Spinal cord (tissue), 10 donors: ENCODE measurements at places on chromosomes 3 and 15. TPM values are rescaled to one million over a fixed set of nuclear protein-coding genes. Genes with fewer than 3 reads are reported as not detected.
A peak's percentile ranks its signal among the peaks of the same experiment; 100 is the strongest.

- H3K27ac ChIP-seq, result no peak overlapping the region
- H3K4me1 ChIP-seq, result no peaks in the 10 kb centered on the region
- H3K27me3 ChIP-seq, result no peaks in the 10 kb centered on the region
- no peak for DNase-seq
- no peak overlapping the region for H3K4me3 ChIP-seq
Observed at GRCh38 chr3:38516669-38517068, 20.5 kb downstream of the EXOG start.

GRCh38 chr3:188539037-188539436 lies 385.1 kb downstream of the LPP start:
- H3K4me1 ChIP-seq, result no peaks in the 10 kb centered on the region
- DNase-seq, result no peak
- H3K4me3 ChIP-seq, result no peak overlapping the region
- H3K36me3 ChIP-seq, result no peaks in the 10 kb centered on the region
- no peaks in the 10 kb centered on the region for H3K27me3 ChIP-seq

GRCh38 chr3:52469001-52469400 lies 13.6 kb downstream of the NISCH start:
- peak; percentile 58 for DNase-seq
- peaks cover 8% of the 10 kb centered on the region for H3K4me1 ChIP-seq
- no peak overlapping the region for H3K27ac ChIP-seq

DNA sequence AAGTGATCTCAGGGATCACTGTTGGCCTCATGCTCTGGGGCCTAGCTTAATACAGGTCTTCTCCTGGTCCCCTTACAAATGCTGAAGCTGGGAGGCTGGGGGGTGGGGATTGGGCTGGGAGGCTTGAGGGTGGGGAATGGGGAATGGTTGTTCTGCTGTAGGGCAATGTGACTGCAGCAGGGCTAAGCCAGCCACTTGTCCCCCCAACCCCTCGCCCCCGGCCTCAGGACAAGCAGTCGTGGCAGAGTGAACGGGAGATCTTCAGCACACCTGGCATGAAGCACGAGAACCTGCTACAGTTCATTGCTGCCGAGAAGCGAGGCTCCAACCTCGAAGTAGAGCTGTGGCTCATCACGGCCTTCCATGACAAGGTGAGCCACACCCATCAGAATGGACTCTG lies 17.2 kb upstream of the EXOG start:
- no peak overlapping the region for H3K27ac ChIP-seq
- no peak for DNase-seq
- H3K27me3 ChIP-seq, result no peaks in the 10 kb centered on the region
- peaks cover 61% of the 10 kb centered on the region for H3K36me3 ChIP-seq
- no peaks in the 10 kb centered on the region for H3K4me1 ChIP-seq
- H3K4me3 ChIP-seq, result no peak overlapping the region

GRCh38 chr15:73053398-73053723 lies 1.1 kb downstream of the NEO1 start:
- no peak for DNase-seq
- no peaks in the 10 kb centered on the region for H3K27me3 ChIP-seq
- H3K36me3 ChIP-seq, result no peaks in the 10 kb centered on the region
- peak overlapping the region; percentile 67 for H3K27ac ChIP-seq

- H3K27ac ChIP-seq, result peak overlapping the region; percentile 91
- no peak for DNase-seq
- H3K4me3 ChIP-seq, result peak overlapping the region; percentile 75
- peaks cover 3% of the 10 kb centered on the region for H3K36me3 ChIP-seq
- H3K4me1 ChIP-seq, result peaks cover 10% of the 10 kb centered on the region
Observed at GRCh38 chr15:92884436-92885223, 15.5 kb upstream of the CHD2 start.

DNA sequence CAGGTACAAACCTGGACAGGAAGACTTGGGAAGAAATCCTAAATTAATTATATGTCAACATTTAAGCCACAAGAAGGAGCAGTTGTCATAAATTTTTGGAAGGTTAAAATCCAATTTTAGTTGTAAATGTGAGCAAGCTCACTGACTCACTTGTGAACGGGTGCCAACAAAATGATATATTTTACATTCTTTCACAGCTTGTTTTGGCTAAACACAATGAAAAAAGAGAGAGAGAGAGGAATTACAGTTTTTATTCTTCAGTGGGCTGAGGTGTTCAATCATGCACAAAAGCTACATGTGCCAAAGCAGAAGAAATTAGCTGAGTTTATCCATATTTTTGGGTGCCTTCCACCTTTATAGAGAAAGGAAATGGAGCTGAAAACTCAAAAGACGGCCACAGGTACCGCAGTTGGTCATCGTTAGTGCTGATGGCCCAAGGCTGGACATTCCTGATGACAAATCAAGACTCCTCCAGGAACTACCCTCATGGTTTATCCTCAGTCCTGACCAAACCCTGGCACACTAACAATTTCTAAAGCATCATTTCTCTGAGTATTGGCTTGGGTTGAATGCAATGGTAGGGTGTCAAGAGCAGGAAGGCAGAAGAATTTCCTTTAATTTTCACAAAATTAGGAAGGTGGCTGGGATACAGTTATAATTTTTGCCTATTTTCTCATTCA lies 37.6 kb upstream of the WNT5A start:
- no peaks in the 10 kb centered on the region for H3K27me3 ChIP-seq
- H3K4me3 ChIP-seq, result no peak overlapping the region
- peak; percentile 62 for DNase-seq
- H3K4me1 ChIP-seq, result peaks cover 14% of the 10 kb centered on the region
- no peak overlapping the region for H3K27ac ChIP-seq

DNA sequence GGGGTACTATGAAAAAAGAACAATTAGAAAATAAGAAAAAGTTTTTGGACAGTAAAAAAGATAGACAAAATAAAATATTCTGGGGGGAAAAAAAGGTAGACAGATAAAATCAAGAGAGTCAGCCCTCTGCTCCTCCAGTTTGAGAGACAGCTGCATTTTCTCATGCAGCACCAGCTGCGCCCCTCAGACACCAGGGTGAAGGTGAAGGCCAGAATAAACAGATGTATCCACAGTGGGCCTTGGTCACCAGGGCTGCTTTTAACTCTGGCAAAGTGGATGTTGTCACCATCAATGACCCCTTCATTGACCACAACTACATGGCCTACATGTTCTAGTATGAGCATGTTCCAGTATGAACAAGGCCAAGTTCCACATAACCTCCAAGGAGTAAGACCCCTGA lies 13.9 kb upstream of the RNF7 start:
- no peak overlapping the region for H3K4me3 ChIP-seq
- no peaks in the 10 kb centered on the region for H3K4me1 ChIP-seq
- no peaks in the 10 kb centered on the region for H3K36me3 ChIP-seq
- no peak for DNase-seq
- no peaks in the 10 kb centered on the region for H3K27me3 ChIP-seq
- no peak overlapping the region for H3K27ac ChIP-seq

DNA sequence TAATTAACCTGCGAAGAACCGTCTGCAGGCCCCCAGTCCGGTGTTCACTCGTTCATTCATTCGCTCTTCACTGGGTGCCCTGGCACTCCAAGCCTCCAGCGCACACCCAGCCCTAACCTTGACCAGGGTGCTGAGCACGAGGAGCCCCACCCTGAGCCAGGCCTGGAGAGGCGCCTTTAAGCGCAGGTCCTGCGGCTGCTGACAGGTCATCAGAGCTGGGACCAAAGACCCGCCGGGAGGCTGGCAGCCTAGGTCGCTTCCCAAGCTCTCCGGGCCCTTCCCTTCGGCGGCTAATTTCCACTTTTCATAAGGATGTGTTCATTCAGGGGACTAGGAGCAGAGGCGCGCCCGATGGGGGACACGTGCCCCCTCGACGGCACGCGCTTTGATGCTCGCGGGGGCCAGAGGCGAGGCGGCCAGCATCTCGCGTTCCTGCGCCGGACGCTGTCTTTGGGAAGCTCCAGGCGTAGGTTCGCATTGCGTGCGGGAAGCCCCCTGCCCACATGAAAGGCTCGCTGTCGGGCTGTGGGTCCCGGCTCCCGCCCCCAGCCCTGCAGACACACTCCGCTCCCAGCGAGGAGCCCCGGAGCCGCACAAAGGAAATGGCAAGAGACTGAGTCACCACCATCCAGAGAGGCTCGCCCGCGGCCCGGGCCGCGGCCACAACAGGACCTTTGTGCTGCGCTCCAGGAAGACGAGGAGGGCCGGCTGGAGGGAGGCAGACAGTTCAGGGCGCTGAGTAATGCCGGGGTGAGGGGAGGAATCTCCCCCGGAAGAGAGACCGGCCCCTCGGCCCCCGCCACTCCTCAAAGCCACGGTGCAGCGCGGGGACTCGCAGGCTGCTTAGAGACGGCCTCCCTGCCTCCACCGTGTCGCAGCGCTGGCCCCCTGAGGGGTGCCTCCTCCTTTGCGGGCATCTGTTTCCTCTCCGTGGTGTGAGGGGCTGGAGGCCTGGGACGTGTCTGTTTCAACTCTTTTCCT lies 266.4 kb upstream of the HES1 start:
- H3K27ac ChIP-seq, result peak overlapping the region; percentile 47
- peaks cover 20% of the 10 kb centered on the region for H3K4me1 ChIP-seq
- peaks cover 37% of the 10 kb centered on the region for H3K27me3 ChIP-seq
- no peak for DNase-seq

- H3K36me3 ChIP-seq, result no peaks in the 10 kb centered on the region
- no peak overlapping the region for H3K4me3 ChIP-seq
- no peak for DNase-seq
- no peaks in the 10 kb centered on the region for H3K27me3 ChIP-seq
- no peak overlapping the region for H3K27ac ChIP-seq
- H3K4me1 ChIP-seq, result no peaks in the 10 kb centered on the region
Observed at GRCh38 chr3:123741041-123741511, 143.1 kb downstream of the MYLK start.

- no peak overlapping the region for H3K4me3 ChIP-seq
- H3K4me1 ChIP-seq, result no peaks in the 10 kb centered on the region
- H3K27ac ChIP-seq, result no peak overlapping the region
- H3K27me3 ChIP-seq, result no peaks in the 10 kb centered on the region
- H3K36me3 ChIP-seq, result no peaks in the 10 kb centered on the region
- DNase-seq, result no peak
Observed at GRCh38 chr15:67720556-67721175, 104.6 kb upstream of the SKOR1 start.

DNA sequence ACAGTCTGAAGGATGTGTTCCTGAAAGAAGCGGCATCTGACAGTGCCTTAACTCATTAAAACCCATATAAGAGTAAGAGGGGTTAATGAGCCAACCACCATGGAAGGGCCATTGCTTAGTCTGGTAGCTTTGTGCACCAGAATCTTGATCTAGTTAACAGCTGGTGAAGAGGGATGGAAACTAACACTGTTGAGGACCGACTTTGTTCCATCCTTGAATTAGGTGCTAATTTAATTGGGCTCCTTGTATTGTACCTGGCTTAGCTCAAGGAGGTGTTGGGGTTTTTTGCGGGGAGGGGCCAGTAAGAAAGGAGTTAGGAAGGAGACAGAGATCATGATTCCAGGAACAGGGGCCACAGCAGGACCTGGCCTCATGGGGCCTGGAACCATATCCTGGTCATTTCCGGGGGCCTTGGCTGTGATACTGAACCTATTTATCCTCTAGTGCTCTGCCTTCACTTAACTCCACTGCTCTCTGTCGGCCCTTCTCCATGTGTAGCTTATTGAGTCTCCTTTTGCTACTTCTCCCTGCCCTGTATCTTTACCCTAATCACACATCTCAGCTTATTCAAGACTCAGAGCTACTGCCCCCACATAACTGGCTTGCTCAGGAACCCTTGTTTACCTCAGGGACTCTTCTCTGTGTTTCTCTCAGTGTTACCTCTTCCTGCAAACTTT lies 93.0 kb downstream of the RPL22L1 start:
- H3K27me3 ChIP-seq, result no peaks in the 10 kb centered on the region
- no peaks in the 10 kb centered on the region for H3K4me1 ChIP-seq
- no peaks in the 10 kb centered on the region for H3K36me3 ChIP-seq
- no peak overlapping the region for H3K4me3 ChIP-seq

DNA sequence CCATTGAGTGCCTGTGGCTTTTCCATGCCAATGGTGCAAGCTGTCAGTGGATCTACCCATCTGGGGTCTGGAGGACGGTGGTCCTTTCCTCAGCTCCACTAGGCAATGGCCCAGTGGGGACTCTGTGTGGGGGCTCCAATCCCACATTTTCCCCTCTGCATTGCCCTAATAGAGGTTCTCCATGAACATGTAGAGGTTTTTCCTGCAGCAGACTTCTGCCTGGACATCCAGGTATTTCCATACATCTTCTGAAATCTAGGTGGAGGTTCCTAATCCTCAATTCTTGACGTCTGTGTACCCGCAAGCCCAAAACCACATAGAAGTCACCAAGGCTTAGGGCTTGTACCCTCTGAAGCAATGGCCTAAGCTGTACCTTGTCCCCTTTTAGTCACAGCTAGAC lies 703.1 kb downstream of the MCTP2 start:
- DNase-seq, result no peak
- no peaks in the 10 kb centered on the region for H3K27me3 ChIP-seq
- no peaks in the 10 kb centered on the region for H3K36me3 ChIP-seq
- H3K4me1 ChIP-seq, result no peaks in the 10 kb centered on the region
- H3K4me3 ChIP-seq, result no peak overlapping the region

DNA sequence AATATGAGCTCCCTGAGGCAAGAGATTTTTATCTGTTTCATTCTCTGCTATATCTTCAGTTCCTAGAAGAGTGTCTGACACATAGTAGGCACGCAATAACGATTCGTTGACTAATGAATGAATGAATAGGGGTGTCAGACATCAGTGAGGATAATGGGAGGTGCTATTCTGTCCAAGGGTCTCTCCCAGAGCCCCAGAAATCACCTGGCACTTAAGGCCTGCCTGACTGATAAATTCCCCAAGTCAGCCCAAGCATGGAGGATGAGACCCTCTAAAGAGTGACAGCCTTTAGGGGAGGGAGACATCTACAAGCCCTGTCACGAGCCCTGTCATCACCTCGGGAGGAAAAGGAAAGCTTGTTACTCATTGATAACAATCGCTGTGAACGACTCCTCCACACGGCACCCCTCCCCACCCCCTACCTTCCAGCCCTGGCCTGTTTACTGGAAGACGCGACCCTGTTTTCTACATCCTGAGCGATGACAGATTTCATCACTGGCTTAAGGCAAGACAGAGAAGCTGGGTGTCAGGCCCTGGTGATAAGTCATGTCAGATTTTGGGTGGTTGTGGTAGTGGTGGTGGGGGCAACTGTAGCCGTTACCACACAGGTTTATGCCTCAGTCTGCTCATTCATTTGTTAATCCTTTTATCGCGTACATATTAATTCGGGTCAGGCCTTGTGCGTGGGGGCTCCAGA lies 23.1 kb downstream of the BHLHE40 start:
- H3K36me3 ChIP-seq, result no peaks in the 10 kb centered on the region
- no peak overlapping the region for H3K27ac ChIP-seq
- no peaks in the 10 kb centered on the region for H3K27me3 ChIP-seq
- no peak for DNase-seq

GRCh38 chr15:88624156-88624970 lies 3.2 kb downstream of the AEN start:
- H3K36me3 ChIP-seq, result peaks cover 21% of the 10 kb centered on the region
- peaks cover 23% of the 10 kb centered on the region for H3K4me1 ChIP-seq
- no peak for DNase-seq

- H3K36me3 ChIP-seq, result no peaks in the 10 kb centered on the region
- H3K4me1 ChIP-seq, result no peaks in the 10 kb centered on the region
- no peaks in the 10 kb centered on the region for H3K27me3 ChIP-seq
- DNase-seq, result no peak
Observed at GRCh38 chr3:103644450-103644849, 1209.6 kb downstream of the ZPLD1 start.

Gene CHL1
- 110 TPM for total RNA-seq

Gene POC1A
- 5.0 TPM for total RNA-seq

Gene NR2E3
- total RNA-seq, result 0.72 TPM

Gene PGBD4
- total RNA-seq, result 2.9 TPM

Gene CHDH
- 3.2 TPM for total RNA-seq

Gene SI
- not detected for total RNA-seq

Gene TM4SF4
- 0.69 TPM for total RNA-seq

Gene SNURF
- 11.2 TPM for total RNA-seq

Gene GRAMD2A
- total RNA-seq, result 1.8 TPM

Gene CCDC80
- 59.0 TPM for total RNA-seq

Gene CMTM8
- total RNA-seq, result 1.0 TPM

Gene C2CD4B
- 3.8 TPM for total RNA-seq

Gene EPHA6
- 78.5 TPM for total RNA-seq

Gene PCCB
- 79.1 TPM for total RNA-seq

Gene PLS1
- total RNA-seq, result 4.7 TPM

Gene TRAK1
- total RNA-seq, result 35.3 TPM

Gene TTLL13
- 0.28 TPM for total RNA-seq
